ENCODE measurements at places on chromosomes 4 and X. TPM values are rescaled to one million over a fixed set of nuclear protein-coding genes. Genes with fewer than 3 reads are reported as not detected.

DNA sequence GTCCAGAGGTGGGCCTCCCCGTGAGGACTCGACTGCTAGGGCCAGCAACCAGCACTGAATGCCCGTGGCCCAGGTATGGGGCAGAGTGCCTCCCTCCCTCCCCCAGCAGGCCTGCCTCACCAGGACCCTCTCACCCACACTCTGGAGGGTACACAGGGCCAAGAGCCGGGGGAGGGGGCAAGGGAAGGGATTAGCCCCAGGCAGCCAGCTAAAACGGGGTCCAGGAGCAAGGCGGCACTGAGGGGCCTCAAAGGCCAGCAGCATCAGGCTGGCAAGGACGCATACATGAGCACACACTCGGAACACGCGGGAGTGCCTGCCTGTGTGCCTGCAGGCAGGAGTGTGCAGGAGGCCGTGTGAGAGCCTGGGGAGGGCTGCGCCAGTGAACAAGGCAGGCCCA, 18.3 kb upstream of the DUSP9 start:
- no peak overlapping the region for H3K27ac ChIP-seq
- H3K4me1 ChIP-seq: no peaks in the 10 kb centered on the region
- H3K36me3 ChIP-seq: no peaks in the 10 kb centered on the region
- no peak for DNase-seq
- no peaks in the 10 kb centered on the region for H3K27me3 ChIP-seq
- no peak overlapping the region for H3K4me3 ChIP-seq

- no peak overlapping the region for H3K4me3 ChIP-seq
- no peaks in the 10 kb centered on the region for H3K4me1 ChIP-seq
- no peak overlapping the region for H3K27ac ChIP-seq
- no peaks in the 10 kb centered on the region for H3K27me3 ChIP-seq
- no peaks in the 10 kb centered on the region for H3K36me3 ChIP-seq
Measured at GRCh38 chrX:9678215-9678965, 87.3 kb downstream of the GPR143 start.

The GPC4 gene
- 2.8 TPM for total RNA-seq

The MAGEA2 gene
- total RNA-seq: not detected

- H3K27me3 ChIP-seq: no peaks in the 10 kb centered on the region
- no peak overlapping the region for H3K27ac ChIP-seq
- no peaks in the 10 kb centered on the region for H3K36me3 ChIP-seq
Measured at GRCh38 chr4:182921608-182922007, 4.4 kb upstream of the DCTD start.

DNA sequence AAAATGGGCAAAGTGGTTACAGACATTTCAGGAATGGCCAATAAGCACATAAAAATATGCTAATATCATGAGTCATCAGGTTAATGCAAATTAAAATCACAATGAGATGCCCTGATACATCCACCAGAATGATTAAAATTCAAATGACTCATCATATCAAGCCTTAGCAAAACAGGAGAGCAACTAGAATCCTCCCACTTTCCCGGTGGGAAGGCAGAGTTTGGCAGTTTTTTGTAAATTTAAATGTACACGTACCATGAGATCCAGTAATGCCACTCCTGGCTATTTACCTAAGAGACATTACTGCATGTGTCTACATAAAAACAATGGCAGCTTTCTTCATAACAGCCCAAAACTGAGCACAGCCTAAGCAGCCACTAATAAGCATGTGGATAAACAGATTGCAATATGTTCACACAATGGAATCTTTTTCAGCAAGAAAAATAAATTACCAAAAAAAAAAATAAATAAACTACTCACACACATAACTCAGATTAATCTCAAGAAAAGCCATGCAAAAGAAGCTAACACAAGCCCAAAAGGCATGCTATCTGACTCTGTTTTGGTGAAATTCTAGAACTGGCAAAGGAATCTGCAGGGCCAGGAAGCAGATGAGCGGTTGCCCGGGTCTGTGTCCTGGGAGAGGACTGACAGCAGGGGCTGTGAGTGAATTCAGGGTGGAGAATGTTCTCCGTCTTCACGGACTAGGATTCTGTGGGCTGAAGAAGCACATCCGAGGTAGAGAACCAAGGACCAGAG, 48.8 kb downstream of the AFAP1 start:
- no peaks in the 10 kb centered on the region for H3K36me3 ChIP-seq
- no peaks in the 10 kb centered on the region for H3K27me3 ChIP-seq
- H3K4me3 ChIP-seq: no peak overlapping the region
- peak; percentile 97 for DNase-seq
- peaks cover 32% of the 10 kb centered on the region for H3K4me1 ChIP-seq
- H3K27ac ChIP-seq: peak overlapping the region; percentile 58

DNA sequence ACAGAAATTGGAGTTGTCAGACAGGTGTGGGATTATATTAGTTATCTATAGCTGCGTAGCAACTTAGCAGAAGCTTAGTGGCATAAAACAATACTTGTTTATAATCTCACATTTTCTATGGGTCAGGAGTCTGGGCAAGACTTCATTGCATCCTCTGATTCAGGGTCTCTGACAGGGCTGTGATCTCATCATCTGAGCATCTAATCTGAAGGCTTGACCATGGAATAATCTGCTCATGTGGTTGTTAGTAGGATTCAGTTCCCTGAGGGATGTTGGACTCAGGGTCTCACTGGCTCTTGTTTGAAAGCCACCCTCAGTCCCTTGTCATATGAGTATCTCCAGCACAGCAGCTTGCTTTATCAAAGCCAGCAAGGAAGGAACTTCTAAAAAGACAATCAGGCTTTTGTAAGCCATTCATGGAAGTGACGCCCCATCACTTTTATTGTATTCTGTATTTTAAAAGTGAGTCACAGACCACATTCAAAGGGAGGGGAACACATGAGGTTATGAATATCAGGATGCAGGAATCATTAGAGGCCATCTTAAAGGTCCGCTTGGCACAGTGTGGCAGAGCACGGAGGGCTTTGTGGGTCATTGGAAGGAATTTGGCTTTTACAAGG, 37.2 kb upstream of the FAM9B start:
- H3K4me1 ChIP-seq: no peaks in the 10 kb centered on the region
- DNase-seq: peak; percentile 59
- no peak overlapping the region for H3K27ac ChIP-seq
- H3K36me3 ChIP-seq: no peaks in the 10 kb centered on the region
- no peak overlapping the region for H3K4me3 ChIP-seq

DNA sequence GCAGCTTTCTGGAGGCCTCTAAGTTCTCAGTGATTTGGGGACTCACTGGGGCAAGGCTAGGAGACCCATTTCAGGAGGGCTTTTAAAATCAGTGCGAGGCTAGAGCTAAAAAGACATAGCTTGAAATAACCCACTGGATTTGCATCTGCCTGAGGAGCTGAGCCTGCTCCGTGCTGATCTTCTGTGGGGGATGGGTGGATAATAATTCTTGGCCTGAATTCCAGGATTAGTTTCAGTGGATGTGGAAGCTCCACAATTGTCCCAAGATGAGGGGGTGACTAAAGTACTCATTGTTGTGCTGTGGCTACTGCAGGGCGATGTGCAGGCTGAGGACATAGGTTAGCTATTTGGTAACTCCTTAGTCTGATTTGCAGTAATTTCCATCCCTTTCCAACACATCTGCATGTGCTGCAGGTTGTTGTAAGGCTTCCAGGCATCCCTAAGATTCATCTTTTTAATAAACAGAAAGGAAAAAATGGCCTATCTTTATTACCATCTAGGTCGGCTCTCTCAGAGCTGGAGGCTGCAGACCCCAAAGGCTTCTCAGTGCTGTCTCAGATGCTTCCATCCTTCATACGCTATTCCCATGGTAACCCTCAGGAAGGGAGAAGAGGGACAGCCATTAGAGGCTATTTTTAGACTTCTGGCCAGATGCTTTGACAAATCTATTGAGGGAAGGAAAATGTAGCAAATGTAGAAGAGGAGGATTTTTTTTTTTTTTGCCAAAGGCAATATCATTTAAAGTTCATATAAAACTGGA, 63.4 kb downstream of the GRXCR1 start:
- no peak for DNase-seq
- H3K4me3 ChIP-seq: no peak overlapping the region
- H3K36me3 ChIP-seq: no peaks in the 10 kb centered on the region
- H3K27me3 ChIP-seq: no peaks in the 10 kb centered on the region
- no peaks in the 10 kb centered on the region for H3K4me1 ChIP-seq

The ATP2B3 gene
- total RNA-seq: not detected

DNA sequence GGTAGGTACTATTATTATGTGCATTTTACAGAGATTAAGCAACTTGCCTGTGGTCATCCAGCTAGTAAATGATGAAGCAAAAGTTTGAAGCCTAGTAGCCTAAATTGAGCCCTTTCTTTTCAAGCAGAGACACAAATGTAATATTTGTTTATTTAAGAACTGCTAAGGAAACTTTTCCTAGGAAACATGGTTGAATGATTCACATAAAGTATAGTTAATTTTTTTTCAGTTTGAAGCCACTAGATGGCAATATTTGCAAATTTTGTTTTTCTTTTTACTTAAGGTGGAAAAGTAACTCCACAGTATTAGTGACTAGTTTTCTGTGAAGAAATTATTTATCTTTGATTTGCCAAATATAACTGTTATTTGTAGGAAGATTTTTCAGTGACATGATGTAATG, 52.8 kb upstream of the ANKRD17 start:
- H3K4me1 ChIP-seq: peaks cover 10% of the 10 kb centered on the region
- no peak overlapping the region for H3K27ac ChIP-seq
- H3K36me3 ChIP-seq: no peaks in the 10 kb centered on the region
- H3K4me3 ChIP-seq: no peak overlapping the region
- no peaks in the 10 kb centered on the region for H3K27me3 ChIP-seq

- no peak overlapping the region for H3K27ac ChIP-seq
- H3K4me1 ChIP-seq: no peaks in the 10 kb centered on the region
- no peak for DNase-seq
- no peaks in the 10 kb centered on the region for H3K36me3 ChIP-seq
- H3K4me3 ChIP-seq: no peak overlapping the region
- H3K27me3 ChIP-seq: no peaks in the 10 kb centered on the region
Measured at GRCh38 chr4:87188048-87188447, 32.4 kb downstream of the KLHL8 start.

DNA sequence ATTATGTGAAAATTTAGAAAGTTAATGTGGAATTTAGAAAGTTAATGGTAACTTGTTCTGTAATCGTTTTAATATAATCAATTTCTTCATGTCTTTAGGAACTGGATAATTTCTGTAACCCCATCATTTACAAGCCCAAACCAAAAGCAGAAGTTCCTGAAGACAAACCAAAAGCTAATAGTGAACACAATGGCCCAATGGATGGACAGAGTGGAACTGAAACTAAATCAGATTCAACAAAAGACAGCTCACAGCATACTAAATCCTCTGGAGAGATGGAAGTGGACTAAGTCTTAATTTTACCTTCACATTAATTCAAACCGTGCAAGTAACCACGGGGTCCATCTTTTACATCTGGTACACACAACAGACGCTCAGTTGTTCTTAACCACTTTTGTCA, 48.1 kb upstream of the PLK4 start:
- H3K4me3 ChIP-seq: no peak overlapping the region
- H3K36me3 ChIP-seq: no peaks in the 10 kb centered on the region
- no peak overlapping the region for H3K27ac ChIP-seq
- no peaks in the 10 kb centered on the region for H3K27me3 ChIP-seq
- no peak for DNase-seq
- H3K4me1 ChIP-seq: no peaks in the 10 kb centered on the region

- H3K27me3 ChIP-seq: no peaks in the 10 kb centered on the region
- H3K4me1 ChIP-seq: no peaks in the 10 kb centered on the region
- H3K36me3 ChIP-seq: peaks cover 5% of the 10 kb centered on the region
- H3K27ac ChIP-seq: no peak overlapping the region
Measured at GRCh38 chrX:41337140-41337539, 3.2 kb downstream of the DDX3X start.

The CXorf65 gene
- total RNA-seq: not detected

DNA sequence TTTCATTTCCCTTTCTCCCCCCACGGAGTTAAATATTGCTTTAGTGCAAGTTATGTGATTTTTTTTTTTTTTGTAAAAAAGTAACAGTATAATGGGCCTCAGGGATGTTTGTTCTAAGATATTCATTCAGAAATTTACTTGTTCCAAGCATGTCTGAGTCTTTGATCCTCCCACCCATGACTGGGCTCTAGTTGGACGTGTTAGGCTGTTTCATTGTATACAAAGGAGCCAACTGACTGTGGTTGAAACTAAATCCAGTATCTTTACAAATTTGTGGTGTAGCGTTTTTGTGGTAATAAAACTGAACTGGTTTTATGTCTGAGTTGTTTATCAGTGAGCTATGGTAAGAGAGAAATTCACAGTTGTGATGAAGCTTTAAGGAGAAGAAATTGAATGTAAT, 74.1 kb downstream of the DOCK11 start:
- H3K4me3 ChIP-seq: no peak overlapping the region
- DNase-seq: no peak
- H3K36me3 ChIP-seq: no peaks in the 10 kb centered on the region

- H3K4me3 ChIP-seq: peak overlapping the region; percentile 52
- DNase-seq: no peak
- no peaks in the 10 kb centered on the region for H3K4me1 ChIP-seq
- H3K36me3 ChIP-seq: no peaks in the 10 kb centered on the region
Measured at GRCh38 chr4:185472103-185472542, 590 bp upstream of the CCDC110 start.

GRCh38 chrX:42715701-42716262, 62.2 kb downstream of the PPP1R2C start:
- no peaks in the 10 kb centered on the region for H3K36me3 ChIP-seq
- no peak overlapping the region for H3K27ac ChIP-seq
- no peak overlapping the region for H3K4me3 ChIP-seq
- H3K27me3 ChIP-seq: no peaks in the 10 kb centered on the region
- no peaks in the 10 kb centered on the region for H3K4me1 ChIP-seq
- no peak for DNase-seq

DNA sequence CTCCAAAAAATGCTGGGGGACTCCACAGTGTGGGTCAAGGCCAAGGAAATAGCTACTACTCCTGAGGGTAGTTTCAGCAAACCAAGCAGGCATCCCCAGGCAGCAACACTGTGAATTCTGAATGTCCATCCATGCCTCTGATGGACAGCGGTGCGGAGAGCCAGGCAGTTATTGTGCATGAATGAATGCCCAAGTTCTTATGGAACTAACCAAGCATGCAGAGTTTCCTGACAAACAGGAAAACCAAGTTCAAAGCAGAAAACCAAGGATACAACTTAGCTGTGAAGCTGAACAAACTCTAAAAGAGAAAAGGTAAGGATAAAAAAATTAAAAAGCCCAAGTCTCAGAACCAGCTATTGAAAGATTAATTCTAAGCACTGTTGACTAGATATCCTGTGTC, 642.6 kb upstream of the HS3ST1 start:
- H3K4me3 ChIP-seq: no peak overlapping the region
- no peaks in the 10 kb centered on the region for H3K27me3 ChIP-seq
- H3K4me1 ChIP-seq: no peaks in the 10 kb centered on the region
- DNase-seq: no peak

The CFI gene
- 10.2 TPM for total RNA-seq

- H3K36me3 ChIP-seq: no peaks in the 10 kb centered on the region
- no peaks in the 10 kb centered on the region for H3K27me3 ChIP-seq
- no peak overlapping the region for H3K4me3 ChIP-seq
- no peaks in the 10 kb centered on the region for H3K4me1 ChIP-seq
- DNase-seq: no peak
Measured at GRCh38 chrX:5788910-5789309, 439.8 kb downstream of the NLGN4X start.
